ENCODE measurements at places on chromosomes 4 and X.

GRCh38 chrX:130086447-130087206 is 23.7 kb downstream of the ELF4 start:
- no peak for DNase-seq

DNA sequence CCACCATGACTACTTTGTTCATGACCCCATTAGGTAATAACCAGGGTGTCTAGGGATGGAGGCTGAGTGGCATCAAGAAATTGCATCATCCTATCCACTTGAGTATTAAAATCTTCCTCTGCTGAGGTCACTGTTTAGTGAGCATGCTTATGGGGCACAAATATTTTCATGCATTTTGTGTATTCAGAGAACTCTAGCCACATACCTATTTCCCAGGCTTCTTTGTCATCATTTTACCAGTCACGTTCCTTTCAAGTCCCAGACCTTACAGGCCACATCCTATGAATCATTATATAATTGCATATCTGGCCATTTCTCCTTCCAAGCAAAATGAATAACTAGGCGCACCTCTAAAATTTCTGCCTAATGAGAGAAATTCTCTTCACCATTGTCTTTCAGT is 1882.9 kb upstream of the AGA start:
- DNase-seq: no peak

DNA sequence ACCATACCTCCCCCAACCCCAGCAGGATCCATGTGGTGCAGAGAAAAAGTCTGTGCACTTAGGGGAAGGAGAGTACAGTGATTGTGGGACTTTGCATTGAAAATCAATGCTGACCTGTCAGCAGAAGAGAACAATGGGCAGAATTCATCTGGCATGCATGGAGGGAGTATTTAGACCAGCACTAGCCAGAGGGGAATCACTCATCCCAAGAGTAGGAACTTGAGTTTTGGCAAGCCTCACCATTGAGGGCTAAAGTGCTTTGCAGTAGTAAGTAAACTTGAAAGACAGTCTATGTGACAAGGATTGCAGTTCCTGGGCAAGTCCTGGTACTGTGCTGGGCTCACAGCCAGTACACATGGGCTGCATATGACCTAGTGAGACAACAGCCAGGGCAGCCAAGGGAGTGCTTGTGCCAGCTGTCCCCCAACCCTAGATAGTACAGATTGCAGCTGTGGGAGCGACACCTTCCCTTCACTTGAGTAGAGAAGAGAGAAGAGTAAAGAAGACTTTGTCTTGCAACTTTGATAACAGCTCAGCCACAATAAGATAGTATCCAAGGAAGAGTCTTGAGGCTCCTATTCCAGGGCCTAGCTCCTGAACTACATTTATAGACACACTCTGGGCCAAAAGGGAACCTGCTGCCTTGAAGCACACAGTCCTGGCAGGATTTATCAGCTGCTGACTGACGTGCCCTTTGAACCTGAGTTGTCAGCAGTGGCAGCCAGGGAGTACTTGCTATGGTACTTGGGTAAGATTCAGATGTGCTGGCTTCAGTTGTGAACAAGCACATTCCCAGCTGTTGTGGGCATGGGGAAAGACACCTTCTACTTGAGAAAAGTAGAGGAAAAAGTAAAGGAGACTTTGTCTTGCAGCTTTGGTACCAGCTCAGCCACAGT is 48.7 kb downstream of the HDX start:
- DNase-seq: peak; percentile 83

DNA sequence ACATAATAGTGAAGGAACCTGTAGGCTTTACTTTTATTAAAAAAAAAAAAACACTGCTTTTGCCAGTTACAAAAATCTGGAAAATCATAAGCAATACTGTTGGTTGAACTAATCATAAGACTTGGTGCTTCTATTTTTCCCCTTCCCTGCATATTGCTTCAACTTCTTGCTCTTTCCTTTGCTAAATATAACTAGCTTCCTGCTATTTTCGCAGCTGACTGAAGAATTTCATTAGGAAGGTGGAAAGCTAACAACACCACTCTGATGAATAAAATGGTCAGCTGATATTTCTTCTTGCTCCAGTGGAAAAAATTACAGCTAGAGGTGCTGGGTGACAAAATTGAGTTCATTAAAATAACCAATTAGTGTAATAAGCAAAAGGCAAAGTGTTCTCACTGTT is 39.3 kb downstream of the MEPE start:
- no peak for DNase-seq

GRCh38 chr4:105483840-105484239 is 10.0 kb upstream of the PPA2 start:
- DNase-seq: no peak

DNA sequence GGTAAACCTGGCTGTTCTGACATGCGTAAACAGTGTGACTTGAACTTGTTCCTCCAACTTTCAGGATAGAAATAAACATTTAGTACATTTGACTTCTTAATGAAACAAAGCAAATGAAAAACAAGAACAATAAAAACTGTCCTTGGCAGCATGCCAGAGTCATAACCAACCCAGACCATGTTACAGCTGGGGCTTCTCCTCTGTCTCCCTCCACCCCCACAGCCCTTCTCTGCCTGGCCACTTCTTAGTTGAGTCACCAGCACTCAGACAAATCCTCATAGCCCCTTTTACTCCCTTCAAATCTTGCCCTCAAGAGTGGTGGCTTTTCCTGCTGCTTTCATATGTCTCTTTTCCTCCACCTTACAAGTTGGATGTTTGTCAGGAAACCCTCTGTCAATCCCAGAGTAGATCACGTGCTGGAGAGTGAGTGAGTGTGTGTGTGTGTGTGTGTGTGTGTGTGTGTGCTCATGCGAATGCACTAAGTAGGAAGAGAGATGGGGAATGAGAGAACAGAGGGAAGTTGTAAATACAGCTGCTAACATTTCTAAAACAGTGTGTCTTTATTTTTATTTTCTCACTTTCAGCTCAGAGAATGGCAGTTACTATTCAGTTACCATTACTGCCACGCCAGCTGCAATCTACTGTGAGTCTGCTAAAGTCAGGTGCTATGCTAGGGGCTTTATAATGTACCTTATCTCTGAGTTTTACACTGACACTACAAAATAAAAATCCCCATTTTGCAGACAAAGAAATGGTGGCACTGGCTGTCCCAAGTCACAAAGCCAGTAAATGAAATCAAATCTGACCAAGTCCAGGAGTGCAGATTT is 15.0 kb downstream of the SCARB2 start:
- peak; percentile 68 for DNase-seq

DNA sequence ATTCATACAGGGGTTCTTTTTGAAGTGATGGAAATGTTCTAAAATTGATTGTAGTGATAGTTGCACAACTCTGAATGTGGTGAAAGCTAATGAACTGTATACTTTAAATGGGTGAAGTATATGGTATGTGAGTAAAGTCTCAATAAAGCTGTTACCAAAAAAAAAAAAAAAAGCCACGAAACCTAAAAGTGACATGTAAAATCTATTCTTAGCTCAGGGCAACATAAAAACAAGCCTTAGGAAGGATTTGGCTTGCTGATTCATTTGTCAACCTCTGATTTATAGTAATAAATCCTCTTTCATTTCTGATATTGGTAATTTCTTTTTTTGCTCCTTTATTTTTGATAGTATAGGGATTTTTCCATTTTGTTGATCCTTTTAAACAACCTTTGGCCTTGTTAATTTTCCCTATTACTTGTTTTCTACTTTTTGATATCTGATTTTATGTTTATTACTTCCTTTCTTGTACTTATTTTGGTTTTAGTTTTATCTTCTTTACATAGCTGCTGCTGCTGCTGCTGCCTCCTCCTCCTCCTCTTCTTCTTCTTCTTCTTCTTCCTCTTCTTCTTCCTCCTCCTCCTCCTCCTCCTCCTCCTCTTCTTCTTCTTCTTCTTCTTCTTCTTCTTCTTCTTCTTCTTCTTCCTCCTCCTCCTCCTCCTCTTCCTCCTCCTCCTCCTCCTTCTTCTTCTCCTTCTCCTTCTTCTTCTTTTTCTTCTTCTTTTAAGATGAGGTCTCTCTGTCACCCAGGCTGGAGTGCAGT is 79.4 kb downstream of the ADGRG4 start:
- DNase-seq: no peak

DNA sequence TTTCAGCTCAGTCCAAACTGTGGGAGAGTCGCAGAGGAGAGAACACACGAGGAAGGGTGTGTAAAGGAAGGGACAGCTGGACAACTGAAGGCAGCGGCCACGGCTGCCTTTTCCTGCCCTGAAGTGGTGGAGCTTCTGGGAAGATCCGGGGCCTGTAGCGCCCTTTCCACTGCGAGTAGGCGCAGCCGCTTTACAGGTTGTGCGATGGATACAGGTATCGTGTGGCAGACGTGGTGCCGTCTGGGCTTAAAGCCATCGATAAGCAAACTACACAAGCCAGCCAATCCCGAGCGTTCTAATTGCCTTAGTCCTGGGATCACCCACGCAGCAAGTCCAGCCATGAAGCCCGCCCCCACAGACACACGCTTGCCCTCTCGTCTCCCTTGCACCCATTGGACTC is 15.4 kb downstream of the NKX6-1 start:
- no peak for DNase-seq

DNA sequence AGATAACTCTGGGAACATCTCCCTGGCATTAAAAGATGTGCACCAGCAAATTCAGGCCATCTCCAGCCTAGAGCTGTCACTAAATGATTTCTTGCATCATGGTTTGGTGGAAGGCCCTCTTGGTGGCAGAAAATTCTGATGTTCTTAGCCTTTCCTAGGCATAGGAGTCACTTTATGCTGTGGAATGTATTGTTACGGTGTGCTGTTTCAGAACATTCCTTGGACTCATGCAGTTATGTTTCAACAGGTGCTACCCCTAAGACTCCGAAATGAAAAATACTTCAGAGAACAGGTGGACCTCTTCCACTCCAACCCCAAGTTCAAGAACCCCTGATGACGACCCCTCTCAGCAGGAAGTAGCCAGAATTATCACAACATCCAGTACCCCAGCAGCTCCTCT is 20.3 kb upstream of the PAPSS1 start:
- DNase-seq: peak; percentile 57

- DNase-seq: no peak
Observed at GRCh38 chrX:2184089-2184488, 316.7 kb downstream of the DHRSX start.

- peak; percentile 81 for DNase-seq
Observed at GRCh38 chr4:93684571-93684970, 144.0 kb upstream of the ATOH1 start.

DNA sequence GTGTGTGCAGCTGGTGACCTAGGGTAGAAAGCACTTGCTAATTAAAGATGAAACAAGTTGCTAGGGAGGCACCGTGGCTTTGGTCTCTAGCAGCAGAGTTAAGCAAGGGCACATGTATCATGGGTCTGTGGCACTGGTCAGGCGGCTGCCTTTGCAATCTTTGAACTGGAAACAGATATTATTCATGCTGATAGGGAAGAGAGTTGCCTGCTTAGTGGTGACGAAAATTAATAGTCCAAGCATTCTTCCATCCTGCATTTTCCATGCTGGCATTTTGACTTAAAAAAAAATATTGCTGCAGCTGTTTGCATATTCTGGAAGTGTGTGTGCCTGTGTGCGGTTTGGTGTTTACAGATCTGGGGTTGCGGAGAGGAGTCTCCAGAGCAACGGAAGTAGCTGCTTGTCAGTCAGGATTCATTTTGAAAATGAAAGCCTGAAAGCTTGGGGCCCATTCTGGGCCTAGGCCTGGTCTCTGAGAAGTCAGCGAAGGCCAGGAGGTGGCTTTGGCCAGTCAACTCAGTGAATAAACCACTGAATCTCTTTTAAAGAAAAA is 2.3 kb upstream of the SOWAHD start:
- no peak for DNase-seq

DNA sequence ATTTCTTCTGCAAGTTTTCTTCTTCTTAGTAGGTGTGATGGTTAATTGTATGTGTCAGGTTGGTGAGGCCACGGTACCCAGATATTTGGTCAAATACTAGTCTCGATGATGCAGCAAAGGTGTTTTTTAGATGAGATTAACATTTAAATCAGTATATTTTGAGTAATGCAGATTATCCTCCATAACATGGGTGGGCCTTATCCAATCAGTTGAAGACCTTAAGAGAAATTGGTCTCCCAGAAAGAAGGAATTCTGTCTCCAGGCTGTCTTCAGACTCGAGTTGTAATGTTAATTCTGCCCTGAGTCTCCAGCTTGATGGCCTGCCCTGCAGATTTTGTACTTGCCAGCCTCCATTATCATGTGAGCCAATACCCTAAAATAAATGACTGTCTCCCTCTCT is 122.5 kb upstream of the TSPAN5 start:
- no peak for DNase-seq

- no peak for DNase-seq
Observed at GRCh38 chrX:99588936-99589335, 821.1 kb downstream of the PCDH19 start.

GRCh38 chr4:38610966-38611431 is 53.0 kb upstream of the KLF3 start:
- DNase-seq: no peak

DNA sequence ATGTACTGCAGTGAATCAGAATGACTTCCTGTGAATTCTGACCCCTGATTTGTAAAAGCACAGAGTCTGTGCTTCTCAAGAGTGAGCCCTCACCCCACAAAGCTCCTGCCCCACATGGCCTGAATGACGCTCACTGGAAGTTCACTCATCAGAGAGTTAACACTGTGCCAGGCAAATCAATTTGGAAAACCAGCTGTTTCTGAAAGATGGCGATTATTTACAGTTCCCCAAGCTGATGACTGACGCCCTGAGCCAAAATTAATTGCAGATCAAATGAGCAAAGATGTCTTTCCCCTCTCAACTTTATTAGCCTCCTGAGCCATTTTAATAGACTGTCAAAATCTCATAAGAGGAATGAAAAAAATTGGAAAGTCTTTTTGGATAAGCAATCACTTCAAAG is 118.0 kb downstream of the SLC2A9 start:
- DNase-seq: no peak

DNA sequence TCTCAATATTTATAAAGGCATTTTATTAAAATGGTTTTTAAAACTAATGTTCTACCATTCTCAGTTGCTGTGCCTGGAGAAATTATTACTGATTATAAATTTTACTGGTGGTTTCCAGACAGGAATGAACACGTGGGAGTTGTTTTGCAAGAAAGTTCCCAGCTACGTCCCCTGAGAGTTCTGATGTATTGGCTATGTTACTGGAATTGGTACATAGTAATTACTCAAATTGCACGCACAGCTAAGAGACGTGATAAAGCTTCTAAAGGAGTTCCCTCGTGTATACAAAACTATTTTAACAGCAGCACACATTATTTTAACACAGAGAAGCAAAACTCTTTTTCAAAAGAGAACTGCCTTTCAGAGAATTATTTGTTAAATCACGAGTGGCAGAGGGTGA is 292.2 kb downstream of the NLGN4X start:
- no peak for DNase-seq

DNA sequence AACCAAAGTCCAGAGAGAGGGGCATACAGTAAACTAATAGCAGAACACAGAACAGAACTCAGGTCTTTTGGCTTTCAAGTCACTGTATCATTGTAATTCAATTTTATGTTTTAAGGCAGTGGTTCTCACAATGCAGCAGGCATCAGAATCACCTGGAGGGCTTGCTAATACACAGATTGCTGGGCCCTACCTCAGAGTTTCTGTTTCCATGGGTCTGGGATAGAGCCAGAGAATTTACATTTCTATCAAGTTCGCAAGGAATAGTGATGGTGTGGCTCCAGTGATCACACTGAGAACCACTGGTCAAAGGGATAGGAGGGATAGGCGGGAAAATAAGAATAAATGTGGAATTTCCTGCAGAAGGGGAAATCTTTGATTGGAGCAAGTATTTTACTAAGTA is 36.7 kb downstream of the LANCL3 start:
- no peak for DNase-seq

GRCh38 chr4:24471486-24472160 is 112.7 kb downstream of the DHX15 start:
- DNase-seq: no peak

GRCh38 chr4:149795256-149795655 is 20.4 kb downstream of the IQCM start:
- peak; percentile 35 for DNase-seq

- no peak for DNase-seq
Observed at GRCh38 chr4:133323670-133324069, 174.6 kb downstream of the PCDH10 start.

All from SK-MEL-5 (cell line).